ENCODE measurements at places on chromosomes 6 and 20.

GRCh38 chr6:63795006-63795405 lies 159.4 kb downstream of the PHF3 start:
- DNase-seq, result no peak

GRCh38 chr6:96727144-96727543 lies 110.1 kb downstream of the GPR63 start:
- DNase-seq, result no peak

DNA sequence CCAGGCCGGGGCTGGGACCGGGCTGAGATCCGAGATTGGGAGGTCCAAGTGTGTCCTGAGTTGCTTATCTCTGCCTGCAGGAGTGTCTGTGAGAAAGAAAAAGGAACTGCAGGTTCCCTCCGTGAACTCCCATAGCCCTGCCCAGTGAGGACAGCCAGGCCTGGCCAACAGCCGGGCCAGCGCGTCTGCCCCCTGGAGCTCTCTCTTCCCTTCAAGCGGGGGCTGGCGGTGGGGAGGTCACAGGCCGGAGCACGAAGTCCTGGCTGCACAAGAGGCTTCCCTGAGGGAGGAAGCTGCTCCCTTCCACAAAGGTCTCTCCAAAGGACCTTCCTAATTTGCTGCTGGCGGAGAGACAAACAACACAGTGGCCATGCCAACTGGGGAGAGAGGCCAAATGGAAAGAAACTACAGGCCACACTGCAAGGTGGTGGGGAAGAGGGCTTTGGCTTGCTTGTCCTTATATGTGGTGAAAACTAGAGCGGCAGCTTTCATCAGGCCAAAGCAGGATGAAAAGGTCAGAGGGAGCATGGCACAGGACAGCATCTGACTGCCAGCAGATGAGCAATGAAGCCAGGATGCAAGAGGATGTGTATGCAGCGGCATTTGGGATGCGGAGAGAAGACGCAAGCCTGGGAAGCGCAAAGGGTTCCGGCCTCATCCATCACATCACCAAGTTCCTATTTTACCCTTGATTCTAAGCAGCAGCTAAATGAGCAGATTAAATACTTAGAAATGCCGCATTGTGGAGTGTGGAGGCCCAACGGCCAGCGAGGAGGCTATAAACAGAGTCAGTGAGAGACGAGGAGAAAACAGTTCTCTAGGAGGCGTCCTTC lies 260.0 kb downstream of the ERMARD start:
- DNase-seq, result no peak

- no peak for DNase-seq
Measured at GRCh38 chr6:66226109-66226508, 519.1 kb upstream of the EYS start.

GRCh38 chr6:152298848-152299735 lies 338.1 kb downstream of the SYNE1 start:
- DNase-seq, result no peak

GRCh38 chr6:47404435-47404834 lies 73.2 kb upstream of the CD2AP start:
- DNase-seq, result no peak

DNA sequence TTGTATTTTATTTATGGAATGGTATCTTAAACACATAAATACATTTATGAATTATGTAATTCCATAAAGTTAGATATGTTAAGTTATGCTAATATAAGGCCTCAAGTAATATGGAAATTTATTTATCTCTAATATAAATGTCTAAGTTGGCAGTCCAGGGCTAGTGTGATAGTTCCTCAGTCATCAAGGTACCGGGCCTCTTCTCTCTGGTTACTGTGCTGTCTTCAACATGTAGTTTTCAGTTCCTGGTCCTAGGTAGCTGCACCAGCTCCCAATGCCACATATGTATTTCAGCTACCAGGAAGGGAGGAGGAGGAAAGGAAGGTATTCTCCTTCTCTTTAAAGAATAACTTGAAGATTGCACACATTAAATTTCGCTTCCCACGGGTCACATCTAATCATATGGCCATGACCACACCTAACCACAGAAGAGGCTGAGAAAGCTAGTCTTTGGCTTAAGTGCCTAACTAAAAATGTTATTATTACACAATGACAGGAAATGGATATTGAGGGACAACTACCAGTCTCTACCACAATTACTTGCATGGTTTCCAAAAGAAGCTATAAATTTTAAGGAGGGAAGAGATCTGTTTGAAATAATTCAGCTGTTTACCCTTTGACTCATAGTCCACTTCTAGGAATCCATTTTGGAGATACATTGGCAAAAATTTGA lies 68.6 kb downstream of the BCKDHB start:
- no peak for DNase-seq

DNA sequence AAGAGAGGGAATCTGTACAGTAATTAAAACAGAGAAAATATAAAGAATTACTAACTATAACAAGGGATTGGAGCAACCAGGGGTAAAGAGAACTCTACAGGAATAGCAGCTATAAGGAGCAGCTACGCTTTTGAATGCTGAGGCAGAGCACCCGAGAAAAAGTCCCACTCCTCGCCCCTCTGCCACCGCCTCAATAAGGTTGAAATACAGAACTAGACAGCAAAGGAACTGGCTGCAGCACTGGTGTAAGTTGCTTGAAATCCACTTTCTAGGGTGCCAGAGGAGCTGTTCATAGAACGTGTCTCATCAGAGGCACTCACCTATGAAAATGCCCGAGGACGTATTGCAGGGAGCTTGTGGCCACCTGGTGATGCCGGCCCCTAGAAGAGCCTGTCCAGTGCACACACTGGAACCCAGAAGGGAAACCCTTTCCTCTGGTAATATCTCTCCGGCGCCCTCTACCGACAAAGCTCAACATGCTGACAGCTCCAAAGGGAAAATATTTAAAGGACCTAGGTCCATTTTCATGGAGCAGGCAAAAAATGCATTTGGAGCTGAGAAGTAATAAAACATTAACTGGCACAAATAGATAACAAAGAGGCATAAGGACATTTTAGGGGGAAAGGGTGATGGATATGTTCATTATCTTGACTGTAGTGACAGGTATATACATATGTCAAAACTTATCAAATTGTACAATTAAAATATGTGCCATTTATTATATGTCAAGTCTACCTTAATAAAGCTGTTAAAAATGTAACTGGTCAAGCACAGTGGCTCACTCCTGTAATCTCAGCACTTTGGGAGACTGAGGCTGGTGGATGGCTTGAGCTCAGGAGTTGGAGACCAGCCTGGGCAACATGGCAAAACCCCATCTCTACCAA lies 137.4 kb upstream of the HDAC2 start:
- no peak for DNase-seq

DNA sequence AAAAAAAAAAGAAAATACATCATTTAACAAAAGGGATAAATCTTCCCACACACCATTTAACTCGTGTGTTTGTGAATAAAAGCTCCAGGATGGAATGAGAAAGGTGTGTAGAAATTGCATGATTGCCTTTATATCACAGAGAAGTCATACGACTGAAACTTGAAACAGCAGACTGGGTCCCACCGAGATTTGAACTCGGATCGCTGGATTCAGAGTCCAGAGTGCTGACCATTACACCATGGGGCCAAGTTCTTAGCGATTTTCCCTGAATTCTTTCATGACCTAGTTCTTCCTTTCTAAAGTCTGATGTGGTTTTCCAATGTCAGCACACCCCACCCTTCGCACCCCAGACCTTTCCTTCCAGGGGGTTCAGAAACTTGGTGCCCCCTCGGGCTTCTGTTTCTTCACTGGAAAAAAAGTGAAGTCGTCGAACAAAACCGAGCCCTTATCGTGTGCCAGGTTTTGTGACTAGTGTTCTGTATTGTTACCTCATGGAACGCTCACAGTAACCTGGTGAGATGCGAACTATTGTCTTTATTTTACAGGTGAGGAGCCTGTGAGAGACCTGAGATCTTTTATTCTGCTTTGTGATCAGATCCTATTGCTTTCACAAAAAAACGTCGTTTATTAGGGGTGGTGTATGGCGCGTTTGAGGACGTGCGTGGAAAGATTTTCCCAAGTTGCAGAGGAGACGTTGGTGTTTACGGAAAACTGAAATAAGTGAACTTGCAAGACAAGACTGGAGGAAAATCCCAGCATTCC lies 120.8 kb downstream of the OR2B2 start:
- DNase-seq, result peak; percentile 59

DNA sequence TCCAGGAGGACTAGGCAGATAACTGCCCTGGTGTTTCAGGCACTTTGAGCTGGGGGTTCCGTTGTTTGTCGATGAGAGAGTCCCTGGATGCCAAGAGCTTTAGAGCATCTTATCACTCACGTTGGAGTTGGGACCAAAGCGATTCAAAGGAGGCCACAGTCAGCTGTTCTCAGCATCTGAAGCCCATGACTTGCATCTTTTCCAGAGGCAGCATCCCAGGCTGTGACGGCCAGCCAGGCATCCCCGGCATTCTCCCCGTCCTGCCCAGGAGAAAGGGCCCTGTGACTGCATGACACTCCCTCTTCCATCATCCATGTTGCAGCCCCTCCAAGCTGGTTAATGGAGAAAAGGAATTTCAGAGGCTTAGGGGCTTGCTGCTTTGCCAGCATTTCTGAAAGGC lies 520.3 kb downstream of the CDH26 start:
- no peak for DNase-seq

DNA sequence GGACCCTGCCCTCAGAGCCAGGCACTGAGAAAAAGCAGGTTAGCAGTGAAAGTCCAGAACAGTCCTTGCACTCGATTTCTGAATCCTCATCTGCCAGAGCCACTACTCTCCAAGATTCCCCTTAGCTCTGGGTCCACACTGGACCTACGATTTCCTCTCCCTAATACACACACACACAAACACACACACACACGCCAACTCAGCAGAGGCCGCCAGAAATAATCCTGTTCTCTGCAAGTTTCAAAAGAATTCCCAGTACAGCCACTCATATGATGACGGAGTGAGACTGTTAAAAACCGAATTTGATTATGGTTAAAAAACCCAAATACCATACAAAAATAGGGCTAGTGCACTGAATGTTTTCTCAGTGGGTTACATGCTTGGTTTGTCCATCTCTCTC lies 90.8 kb downstream of the GMPR start:
- no peak for DNase-seq

DNA sequence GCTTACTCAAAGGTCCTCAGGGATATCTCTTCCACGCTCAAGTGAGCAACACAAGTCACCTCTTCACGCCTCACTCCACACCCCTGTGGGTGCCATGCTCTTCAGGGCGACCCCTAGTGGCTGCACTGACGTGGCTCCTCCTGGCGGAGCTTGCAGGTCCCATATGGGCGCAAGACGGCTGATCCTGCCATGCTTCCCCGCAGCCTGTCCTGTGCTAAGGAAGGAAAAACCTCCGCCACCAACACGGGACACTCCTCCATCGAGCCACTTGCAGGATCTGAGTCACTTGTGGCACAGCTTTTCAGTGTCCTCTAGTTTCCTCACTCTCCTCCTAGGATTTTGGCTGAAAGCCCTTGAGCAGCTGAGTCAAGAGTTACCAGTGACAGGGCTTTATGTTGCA lies 90.7 kb downstream of the KHDC1L start:
- peak; percentile 51 for DNase-seq

DNA sequence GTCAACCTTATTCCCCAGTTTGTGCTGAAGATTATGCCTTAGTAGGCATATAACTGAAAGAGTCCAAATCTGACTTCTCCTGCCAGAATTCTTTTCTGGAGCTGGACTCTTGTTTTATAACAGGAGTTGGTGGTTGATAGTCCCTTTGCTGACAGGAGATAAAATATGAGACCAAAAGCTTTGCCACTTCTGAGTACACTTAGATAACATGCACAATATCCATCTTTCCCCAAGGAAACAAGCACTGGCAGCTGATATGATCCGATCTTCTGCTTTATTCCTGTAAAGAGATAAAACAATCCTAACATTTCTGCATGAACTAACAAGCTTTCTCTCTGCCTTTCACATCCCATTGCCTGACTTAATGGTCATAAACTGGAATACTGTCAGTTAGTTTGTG lies 1265.4 kb upstream of the ADGRB3 start:
- DNase-seq, result no peak

DNA sequence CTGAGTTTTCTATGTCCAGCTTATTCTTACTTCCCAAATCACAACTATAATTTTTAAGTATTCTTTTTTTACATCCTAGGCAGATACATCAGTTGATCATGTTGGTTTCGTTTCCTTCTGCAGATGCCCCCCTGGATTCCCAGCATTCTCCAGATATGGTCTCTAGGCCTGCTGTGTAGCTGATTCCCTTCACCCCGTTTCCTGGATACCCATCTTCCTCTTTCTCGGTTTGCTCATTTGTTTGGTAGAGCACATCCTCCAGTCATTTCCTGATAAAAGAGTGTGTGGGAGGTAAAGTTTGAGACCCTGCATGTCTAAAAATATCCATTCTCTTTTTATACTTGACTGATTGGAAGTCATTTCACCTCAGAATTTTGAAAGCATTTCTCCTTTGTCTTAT lies 66.4 kb downstream of the ANKS1A start:
- peak; percentile 22 for DNase-seq

DNA sequence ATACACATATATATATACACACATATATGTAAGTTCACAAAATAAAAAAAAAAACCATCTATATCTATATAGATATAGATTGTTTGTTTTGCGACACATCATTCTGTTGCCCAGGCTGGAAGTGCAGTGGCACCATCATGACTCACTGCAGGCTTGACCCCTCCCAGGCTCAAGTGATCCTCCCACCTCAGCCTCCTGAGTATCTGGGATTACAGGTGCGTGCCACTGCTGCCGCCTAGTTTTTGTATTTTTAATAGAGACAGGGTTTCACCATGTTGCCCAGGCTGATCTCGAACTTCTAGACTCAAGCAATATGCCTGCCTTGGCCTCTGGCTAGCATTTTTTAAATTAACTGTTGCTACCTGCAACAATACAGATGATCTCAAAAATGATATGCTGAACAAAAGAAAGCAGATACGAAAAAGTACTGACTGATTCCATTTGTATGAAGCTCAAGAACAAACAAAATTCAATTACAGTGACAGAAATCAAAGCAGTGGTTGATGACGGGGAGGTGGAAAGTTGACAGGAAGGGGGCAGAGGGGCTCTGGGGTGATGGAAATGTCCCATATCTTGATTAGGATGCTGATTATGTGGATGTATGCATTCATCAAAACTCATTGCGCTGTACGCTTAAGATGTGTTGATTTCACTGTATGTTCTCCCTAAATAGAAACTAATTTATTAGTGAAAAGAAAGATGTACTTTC lies 49.6 kb downstream of the ATXN1 start:
- peak; percentile 24 for DNase-seq

DNA sequence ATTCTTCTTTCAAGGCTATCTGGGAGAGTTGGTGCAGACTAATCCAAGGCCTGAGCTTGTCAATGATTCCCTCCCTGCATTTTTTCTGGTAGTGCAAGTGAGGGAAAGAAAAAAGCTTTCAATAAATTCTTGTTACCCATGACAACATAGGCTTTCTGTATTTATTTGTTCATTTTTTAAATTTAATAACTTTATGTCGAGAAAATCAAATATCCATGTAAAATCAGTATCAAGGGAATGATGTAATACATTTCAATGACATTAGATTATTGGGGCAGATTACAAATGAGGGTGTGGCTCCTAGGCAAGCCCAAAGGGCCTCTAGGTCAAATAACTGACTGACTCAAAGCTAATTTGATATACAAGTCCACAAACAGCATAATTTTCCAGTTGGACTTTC lies 104.0 kb downstream of the GJA1 start:
- no peak for DNase-seq

- DNase-seq, result no peak
Measured at GRCh38 chr20:35503841-35504561, 25.5 kb downstream of the C20orf173 start.

- DNase-seq, result no peak
Measured at GRCh38 chr6:75608956-75609533, 7.4 kb downstream of the SENP6 start.

- DNase-seq, result no peak
Measured at GRCh38 chr6:49730251-49730650, 13.9 kb downstream of the CRISP3 start.

- DNase-seq, result peak; percentile 13
Measured at GRCh38 chr6:83615025-83615999, 93.6 kb downstream of the SNAP91 start.

GRCh38 chr20:38676576-38676975 lies 47.7 kb upstream of the SLC32A1 start:
- no peak for DNase-seq

All from GM06990 (cell line).